Fibroblast of the conjunctiva (primary cell): ENCODE measurements at places on chromosomes 16 and 17.

- no peak for DNase-seq
Observed at GRCh38 chr16:80065541-80065940, 465.0 kb upstream of the MAF start.

DNA sequence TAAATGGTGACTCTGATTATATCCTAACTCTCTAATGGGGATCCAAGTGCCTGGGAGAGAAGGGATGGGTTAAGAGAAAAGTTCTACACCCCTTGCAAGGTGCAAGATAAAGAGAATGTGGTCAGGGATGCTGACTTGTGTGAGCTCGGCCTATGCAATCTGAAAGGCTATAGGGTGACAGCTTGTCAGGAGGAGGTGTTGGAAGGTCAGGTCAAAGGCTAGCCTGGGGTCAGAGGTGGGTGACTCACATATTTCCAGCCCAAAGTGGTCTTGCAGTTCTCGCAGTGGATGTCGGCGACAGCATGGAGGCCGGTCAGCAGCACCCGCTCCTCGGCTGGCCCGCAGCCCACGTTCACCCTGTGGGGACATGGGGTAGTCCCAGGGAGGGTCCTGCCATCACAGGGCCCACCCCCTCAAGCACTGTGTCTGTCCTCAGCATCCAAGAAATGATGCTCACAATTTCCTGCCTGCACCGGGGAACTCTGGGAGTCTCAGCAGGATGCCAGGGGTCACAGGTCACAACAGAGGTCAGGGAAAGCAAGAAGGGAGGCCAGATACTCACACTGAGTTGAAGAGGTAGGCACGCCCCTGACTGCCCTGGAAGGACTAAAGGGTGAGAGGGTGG is 1.4 kb downstream of the YPEL3 start:
- no peak for DNase-seq

- DNase-seq = no peak
Observed at GRCh38 chr17:57256708-57257112, 387 bp downstream of the MSI2 start.

GRCh38 chr17:40540448-40540847 is 24.8 kb downstream of the CCR7 start:
- DNase-seq = no peak

DNA sequence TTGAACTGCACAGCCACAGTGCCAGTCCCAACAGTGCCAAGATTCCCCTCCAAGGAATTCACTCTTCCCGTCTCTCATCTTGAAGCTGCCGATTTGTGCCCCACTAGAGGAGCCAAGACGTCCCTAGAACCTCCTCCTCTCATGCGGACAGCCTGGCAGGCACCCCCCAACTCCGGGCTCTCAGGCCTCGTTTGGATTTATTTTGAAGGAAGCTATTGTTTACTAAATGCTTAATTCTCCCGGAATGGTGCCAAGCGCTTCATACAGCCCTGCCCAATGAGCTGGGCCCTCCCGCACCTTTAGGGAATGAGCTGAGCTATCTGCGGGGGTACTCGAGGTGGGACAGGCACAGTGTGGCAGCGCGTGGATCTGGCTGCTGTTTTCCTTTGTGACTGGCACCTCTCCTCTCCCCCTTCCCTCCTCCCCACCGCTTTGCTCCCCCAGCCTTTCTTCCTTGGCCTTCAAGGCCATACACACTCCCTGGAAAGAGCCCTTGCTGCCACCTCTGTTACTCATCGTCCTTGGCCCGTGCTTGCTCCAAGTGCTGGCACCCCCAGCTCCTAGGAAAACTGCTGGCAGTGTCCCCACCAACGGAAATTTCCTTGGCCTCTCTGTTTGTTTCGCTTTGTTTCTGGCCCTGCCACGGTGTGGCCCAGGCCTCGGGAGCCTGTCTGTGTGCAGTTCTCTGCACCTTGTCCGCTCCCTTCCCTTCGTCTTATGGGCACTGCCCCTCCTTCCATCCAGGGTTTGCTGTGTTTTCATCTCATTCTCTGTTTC is 49.9 kb upstream of the CDR2 start:
- DNase-seq = peak; percentile 9

- no peak for DNase-seq
Observed at GRCh38 chr16:79656553-79657115, 56.1 kb upstream of the MAF start.

DNA sequence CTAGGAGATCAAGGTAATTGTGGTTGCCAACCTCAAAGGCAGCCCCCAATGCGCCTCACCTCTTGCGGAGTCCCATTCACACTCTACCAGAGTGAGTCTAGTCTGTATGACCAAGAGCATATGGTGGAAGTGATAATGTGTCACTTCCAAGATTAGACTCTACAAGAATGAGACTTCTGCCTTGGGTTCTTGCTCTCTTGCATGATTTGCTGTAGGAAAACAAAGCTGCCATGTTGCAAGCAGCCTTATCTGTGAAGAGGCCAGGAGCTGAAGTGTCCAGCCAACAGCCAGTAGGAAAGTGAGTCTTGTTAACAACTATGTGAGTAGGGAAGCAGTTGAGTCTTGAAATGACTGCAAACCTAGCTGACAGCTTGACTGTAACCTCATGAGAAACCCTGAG is 3.4 kb downstream of the TERF2 start:
- DNase-seq = no peak
